ENCODE measurements at places on chromosomes 3 and 15.

- no peak for DNase-seq
These were observed 224.2 kb downstream of the CNTN3 start for GRCh38 chr3:74390121-74390877.

GRCh38 chr3:52896151-52896550 is 1.2 kb downstream of the STIMATE start:
- DNase-seq, result no peak

DNA sequence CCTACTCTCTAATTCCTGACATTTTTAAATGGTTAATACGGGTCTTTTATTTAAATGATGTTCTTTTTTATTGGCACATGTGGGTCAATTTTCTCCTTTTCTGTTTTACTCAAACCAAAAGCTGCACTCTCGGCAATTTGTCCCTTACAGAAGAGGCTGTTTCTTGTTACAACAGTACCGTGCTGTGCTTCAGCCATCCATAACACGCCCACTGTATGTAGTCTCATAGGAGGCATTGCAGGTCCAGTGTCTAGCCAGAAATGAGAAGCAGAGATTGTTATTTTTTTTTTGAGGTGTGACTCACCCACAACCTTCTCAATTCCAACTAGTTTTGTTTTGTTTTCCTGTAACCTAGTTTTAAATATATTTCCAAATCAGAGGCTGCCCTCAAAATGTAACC is 164.6 kb downstream of the GMNC start:
- DNase-seq, result no peak

DNA sequence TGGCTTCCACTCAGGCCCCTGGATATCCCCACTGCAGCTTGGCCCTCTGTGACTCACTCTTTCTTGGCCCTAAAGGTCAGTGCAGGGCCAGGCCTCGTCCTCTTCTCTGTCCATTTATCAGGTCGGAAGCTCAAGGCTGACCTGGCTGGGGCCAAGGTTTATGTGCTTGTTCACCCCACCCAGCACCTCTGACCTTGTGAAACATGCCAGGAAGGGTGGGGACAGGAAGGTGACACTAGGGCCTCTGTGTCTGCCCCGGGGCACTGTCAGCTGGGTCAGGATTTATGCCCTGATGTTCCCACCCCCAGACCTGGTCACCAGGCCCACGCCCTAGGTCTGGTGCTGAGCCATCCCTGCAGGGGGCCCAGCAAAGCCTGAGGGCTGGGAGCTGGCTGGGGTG is 103.8 kb downstream of the FBLN2 start:
- no peak for DNase-seq

DNA sequence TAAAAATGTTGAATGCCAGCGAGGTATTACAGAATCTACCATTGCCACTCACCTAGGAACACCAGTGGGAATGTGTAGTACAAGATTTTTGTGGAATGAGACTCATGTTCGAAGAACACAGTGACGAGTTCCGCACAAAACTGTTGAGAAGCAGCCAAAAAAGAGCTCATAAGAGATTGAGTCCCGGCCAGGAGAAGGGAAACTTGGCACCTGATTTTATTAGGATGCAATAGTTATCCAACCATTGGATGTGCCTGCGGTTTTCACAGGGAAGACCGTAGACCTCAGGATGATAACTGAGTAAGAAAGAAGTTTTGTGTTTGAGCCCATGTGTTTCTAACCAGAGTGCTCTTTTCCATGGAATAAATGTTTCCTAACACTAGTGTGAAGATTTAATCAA is 88.9 kb downstream of the PTPRG start:
- no peak for DNase-seq

- DNase-seq, result no peak
These were observed 39.8 kb upstream of the CMTM8 start for GRCh38 chr3:32198714-32199113.

- DNase-seq, result no peak
These were observed 1.4 kb upstream of the GHRL start for GRCh38 chr3:10294030-10294586.

GRCh38 chr3:19013879-19014278 is 134.4 kb upstream of the KCNH8 start:
- DNase-seq, result no peak

DNA sequence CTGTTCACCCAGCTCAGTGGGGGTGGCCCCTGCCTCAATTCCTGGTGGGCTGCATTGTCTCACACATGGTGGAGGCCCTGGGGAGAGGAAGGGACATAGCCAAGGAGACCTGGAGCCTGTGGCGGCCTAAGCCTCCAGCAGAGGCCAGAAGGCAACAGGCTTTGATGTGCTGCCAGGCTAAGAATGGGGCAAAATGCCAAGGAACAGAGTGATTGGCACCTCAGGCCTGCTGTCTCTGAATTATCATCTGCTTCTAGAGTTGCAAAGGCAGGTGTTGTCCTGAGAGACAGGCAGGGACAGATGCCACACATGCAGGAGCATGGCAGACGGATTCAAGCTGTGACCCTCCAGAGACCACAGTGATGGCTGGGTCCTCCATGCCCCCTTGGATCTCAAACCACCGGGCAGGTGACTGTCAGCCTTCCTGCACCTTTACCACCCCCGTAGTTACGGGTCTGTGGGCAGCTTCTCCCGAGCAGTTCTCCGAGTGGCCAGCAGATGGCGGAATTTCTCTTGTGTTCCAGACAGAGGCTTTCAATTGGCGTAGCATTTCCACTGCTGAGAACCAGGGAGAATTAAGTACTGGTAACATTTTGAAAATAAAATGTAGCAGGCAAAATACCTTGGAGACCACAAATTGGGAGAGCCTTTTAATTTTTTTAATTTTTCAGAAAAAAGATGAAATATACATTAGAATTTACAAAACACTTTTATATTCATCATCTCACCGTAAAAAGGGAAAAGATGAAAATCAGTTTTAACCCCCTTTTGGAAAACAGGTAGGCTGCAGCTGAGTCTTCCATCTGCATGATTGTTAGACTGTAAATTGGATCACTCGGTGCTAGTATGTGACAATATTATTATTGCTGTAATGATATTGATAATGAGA is 525.5 kb upstream of the CFAP20DC start:
- DNase-seq, result peak; percentile 95

Measured in stimulated activated CD8-positive, alpha-beta memory T cell treated with anti-CD3 and anti-CD28 coated beads, Interleukin-4, amount 100 ng/mL, for 48 hours (primary cell).